Activated T-cell treated with anti-CD3 and anti-CD28 coated beads for 24 hours (primary cell): ENCODE measurements at places on chromosomes 6 and 20.

DNA sequence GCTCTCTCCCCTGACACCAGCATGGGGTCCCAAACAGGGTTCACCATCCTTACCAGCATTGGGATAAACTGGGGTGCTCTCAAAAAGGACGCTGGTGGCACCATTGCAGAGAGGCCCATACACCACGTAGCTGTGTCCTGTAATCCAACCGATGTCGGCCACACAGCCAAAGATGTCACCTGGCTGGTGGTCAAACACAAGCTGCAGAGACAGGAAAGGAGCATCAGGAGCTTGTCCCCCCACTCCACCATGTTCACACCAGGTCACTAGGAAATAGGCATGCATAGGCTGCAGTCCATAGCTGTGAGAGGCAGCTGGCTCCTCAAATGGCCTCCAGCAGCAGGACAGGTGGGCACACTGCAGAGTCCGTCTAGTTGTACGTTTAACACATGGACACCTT is 28.8 kb upstream of the APMAP start:
- no peak for DNase-seq

DNA sequence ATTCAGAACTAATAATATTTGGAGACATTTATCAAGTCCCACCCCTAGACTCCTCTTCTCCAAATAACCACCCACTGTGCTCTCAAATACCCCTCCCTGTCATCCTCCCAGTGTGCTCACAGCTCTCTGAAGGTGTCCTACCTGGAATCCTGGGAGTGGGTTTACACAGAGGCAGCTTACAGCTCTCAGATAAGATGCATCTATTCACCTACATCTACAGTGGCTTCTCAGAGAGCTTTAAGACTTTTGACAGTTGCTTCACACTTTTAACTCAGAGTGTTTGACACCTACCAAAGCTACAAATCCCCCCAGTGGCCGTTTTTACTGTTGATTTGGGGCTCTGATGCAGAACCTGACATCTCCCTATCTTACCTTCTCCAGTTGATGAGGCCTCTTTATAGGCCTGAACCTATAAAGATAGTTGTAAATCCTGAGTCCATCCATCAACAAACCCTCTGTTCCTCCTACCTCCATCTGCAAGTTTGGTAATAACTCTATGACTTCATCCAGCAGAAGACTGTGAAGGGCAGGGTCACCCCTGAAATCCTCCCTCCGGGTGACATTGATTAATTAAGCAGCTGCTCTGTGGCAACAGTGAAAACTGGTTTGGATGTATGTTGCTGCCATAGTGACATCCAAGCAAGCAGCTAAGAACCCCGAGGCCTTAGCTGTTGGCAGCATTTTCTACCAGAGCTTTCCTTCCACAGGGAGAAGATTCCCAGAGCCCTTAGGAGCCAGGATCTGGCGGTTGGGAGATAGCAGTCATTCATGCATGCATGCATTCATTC is 226.1 kb upstream of the RREB1 start:
- no peak for DNase-seq

DNA sequence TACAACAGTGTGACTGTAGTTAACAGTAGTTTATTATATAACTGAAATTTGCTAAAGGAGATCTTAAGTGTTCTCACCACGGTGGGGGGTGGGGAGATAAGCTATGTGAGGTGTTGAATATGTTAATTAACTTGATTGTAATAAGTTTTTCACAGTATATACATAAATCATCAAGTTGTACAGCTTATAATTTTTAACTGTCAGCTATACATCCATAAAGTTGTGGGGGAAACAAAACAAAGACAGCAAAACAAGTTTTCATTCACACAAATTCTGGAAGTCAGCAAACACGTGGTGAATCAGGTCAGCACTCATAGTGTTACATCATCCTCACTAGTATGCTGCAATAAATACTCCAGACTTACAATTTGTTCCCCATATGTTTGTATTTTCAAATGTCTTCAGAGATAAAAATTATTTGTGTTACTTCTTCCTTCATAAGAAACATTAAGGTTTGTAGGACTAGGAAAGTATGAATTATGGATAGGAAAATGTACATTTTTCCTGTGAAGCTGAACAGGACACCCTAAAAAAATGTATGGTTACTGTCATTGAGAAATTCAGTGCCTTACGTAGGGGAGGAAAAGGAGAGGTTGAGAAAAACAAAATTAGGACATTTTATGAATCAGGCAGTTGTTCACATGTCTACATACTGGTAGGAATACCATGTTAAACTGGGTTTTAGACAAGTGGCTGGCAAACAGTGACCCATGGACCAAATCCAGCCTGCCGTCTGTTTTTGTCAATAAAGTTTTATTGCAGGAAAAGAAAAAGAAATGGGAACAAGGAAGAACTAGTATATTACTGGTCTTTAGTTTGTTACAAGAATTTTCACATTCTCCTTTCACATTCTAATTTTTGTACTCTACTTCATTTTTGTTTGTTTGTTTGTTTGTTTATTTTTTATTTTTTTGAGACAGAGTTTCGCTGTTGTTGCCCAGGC is 6.0 kb downstream of the SUMO4 start:
- no peak for DNase-seq

DNA sequence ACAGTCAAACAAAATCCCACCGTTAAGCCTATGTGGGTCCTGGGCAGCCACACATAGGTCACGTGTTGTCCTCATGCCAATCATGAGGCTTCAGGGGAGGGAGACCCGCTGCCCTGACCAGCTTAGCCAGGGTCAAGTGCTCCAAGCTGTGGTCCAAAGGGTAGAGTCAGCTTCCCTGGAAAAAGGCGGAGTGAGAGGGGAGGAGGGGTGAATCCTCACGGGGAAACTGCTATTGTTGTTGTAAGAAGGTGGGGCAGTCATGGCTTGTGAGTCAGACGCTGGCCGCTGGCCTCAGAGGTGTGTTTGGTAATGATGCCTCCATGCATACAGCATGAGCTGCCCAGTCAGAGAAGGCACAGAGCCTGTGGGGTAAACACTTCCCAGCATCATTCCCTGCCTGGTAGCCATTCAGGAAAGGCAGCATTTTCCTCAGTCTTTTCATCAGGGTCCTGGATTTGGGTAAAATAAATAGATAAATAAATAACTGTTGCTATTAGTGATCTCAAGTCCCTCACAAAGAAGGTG is 8.7 kb downstream of the CST3 start:
- DNase-seq: no peak

DNA sequence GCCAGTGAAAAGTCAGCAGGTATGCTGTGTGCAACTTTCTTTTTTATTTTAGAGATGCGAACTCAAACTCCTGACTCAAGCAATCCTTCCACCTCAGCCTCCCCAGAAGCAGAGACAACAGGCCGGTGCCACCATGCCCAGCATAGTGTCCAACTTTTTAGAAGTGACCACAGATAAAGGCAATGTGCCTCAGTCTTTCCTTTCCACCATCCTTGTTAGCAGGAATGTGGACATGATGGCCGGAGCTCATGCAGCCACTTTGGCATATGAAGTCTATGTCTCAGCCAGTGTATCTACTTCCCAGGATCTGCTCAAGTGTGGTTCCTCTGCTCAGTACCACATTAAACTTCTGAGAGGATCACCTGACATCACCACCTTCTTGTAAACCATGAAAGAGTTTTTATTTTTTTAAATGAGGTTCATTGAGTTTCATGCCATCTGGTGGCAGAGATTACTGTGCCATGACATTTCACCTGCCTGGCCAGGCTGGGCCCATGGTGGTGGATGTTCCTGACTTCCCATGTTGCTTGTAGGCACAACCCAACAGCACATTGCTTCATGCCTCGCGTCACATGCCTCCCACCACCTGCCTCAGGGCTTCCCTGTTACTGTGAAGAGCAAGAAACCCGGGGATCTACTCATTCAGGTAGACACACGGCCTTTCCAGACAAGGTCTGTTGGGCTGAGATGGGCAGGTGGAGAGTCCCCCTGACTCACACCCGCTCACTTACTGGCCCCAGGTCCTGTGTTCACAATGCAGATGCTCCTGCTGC is 216.5 kb downstream of the LY86 start:
- no peak for DNase-seq

DNA sequence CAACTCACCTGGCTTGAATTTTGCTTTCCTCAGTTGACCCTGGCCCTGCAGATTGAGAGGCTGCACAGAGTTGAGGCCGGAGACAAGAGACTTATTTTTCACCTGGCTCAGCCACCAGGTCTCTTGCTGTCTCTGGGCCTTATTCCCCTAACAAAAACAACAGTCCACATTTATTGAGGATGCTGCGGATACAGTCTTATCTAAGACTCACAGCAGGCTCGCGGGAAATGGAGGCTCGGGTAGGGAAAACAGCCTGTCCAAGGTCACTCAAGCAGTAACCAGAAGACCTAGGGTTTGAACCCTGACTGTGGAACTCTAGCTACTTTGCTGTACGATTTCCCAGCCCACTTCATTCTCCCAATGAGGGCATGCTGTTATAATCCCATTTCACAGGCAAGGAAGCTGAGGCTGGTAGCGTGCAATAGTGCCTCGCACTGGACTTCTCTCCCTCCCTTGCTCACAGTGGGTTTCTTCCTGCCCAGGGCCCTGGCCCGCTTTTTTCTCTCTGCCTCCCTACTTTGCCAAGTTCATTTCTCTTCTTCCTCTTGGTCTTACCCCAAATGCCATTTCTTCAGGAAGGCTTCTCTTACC is 57.7 kb downstream of the RBM38 start:
- no peak for DNase-seq

DNA sequence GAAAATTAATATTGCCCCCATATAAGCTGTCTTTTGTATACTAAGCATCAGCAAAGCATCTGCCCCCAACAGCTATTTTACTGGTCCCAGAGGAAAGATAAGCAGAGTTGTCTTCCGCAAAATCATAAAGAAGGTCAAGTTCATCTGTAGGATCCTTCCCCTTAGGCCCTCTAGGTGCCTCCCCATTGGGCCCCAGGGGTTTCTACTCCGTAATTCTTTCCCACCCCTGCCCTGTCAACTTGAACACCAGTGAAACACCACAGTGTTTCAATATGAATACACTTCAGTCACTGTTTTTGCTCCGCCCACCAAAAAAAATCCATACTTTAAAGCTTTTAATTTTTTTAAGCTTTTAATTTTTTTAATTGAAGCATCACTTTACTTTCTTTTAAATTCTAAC is 159.2 kb downstream of the ATXN1 start:
- peak; percentile 34 for DNase-seq

DNA sequence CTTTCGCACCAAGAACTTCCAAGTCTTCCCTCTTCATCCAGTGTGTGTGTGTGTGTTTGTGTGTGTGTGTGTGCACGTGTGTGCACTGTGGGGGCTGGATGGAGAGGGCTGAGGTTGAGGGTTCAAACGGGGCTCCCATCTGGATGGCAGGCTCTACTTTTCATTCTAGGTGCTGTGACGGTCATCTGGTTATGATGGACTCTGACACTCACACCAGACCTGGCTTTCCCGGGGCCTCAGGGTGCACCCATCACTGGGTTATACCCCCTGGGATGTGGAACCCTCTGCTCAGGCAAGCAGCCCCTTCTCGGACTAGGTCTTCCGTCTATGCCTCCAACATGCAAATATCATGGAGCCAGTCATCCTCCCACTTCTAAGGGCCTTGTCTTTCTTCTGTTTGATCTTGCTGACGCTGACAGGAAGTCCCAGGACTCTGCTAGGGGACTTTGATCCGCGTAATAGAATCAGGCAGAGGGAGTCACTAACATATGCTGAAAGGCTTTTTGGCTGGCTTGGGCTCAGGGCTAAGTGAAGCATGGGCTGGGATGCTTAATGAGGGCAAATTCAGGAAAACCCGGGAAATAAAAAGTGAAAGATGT is 313.6 kb downstream of the CDC5L start:
- no peak for DNase-seq

DNA sequence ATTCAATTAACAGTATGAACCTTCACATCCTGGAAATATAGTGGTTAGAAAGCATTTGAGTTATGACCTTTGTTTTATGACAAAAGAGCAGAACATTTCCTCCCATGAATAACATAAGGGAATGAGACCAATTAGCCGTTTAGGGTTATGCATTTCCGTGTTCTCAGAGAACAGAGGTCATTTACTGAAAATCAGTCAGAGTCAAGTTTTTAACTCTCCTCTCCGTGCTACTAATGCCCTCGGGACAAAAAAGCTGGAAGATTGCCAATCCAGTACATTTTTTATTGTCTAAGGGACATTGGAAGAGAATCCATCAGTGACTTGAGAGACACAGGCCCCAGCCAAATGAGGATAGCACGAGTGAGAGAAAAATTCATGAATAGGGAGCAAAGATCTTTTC is 632.7 kb downstream of the RFPL4B start:
- no peak for DNase-seq

GRCh38 chr6:82365016-82365795 is 1.6 kb downstream of the TPBG start:
- DNase-seq: no peak

GRCh38 chr6:134921721-134922261 is 28.1 kb downstream of the ALDH8A1 start:
- no peak for DNase-seq

GRCh38 chr6:31356216-31356945 is 598 bp downstream of the HLA-B start:
- no peak for DNase-seq

DNA sequence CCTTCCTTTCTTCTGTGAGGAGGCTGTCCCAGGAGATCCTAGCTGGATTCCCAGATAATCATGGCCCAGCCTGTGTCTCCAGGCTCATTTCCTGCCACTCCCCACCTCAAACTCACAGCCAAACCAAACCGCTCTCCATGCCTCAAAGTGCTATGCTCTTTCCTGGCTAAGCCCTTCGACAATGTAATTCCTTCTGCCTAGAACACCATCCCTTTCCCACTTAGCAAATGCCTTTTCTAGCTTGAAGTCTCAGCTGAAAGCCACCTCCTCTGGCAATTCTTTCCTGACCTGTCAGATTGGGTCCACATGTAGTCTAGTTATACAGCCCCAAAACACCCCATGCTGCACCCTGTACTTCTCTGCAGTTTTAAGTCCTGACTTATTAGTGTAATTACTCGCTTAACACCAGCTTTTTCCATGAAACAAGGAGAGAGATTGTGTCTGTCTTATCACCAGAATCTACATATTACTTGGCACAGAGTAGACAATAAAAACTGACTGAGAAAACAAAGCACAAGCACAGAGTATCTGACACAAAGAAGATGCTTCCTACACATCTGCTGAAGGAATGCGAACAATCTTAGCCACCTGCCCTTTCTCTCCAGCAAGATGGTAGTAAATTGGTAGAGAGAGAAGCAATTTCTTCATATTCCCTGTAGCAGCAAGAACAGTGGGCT is 5.4 kb downstream of the TRIM26 start:
- no peak for DNase-seq

DNA sequence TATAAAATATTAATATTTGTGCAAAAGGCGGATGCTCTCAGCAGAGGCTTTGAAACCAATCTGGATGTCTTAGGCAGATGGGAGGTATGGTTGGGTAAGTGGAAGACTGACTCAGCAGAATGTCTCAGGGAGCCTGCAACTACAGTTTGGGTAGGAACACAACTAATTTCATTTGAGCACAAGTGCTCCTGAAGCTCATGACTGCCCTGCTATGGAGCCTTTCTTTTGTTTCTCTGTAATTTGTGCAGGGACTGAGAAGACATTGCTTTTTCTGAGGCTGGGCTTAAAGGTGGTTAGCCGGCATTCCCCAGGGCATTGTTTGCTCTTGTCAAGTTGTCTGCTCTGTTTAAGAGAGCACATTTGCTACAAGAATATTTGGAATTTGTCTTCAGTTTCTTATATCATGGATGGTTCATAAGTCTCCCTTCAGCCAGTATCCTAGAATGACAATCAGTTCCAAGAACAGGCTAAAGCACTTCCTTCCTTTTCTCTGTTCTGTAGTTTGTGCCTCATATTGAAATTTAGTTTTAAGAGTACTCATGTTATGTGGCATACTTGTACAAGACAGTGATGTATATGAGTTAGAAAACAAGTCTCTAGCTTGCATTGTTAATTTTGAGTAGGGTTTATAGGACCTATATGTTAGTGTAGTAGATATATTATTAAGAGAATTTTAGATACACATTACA is 208.3 kb downstream of the ZFAND3 start:
- DNase-seq: no peak

- no peak for DNase-seq
Measured at GRCh38 chr6:71446057-71446456, 157.4 kb downstream of the OGFRL1 start.
